ENCODE measurements at places on chromosomes 3 and 15. TPM values are rescaled to one million over a fixed set of nuclear protein-coding genes. Genes with fewer than 3 reads are reported as not detected.

Gene MEGF11
- not detected for polyA plus RNA-seq

Gene GNAT1
- polyA plus RNA-seq: not detected

Gene TMEM212
- polyA plus RNA-seq: not detected

Gene QARS1
- polyA plus RNA-seq: 395 TPM

Gene C3orf49
- not detected for polyA plus RNA-seq

Gene BUB1B
- 15.6 TPM for polyA plus RNA-seq

Gene STIMATE
- polyA plus RNA-seq: 4.3 TPM

Gene DUSP7
- 1.6 TPM for polyA plus RNA-seq

Gene ALDH1A3
- polyA plus RNA-seq: 9.9 TPM

Gene IL17RE
- 45.6 TPM for polyA plus RNA-seq

Gene SLC28A2
- polyA plus RNA-seq: 47.1 TPM

Gene GOLGA8T
- polyA plus RNA-seq: not detected

Gene RARRES1
- 32.5 TPM for polyA plus RNA-seq

Gene AHSG
- polyA plus RNA-seq: 0.04 TPM

Gene GOLGA8J
- polyA plus RNA-seq: not detected

Gene TRPM1
- polyA plus RNA-seq: not detected

Gene TMCO5A
- not detected for polyA plus RNA-seq

Gene CPNE9
- 0.92 TPM for polyA plus RNA-seq

Gene RASL12
- 7.7 TPM for polyA plus RNA-seq

Gene PLSCR5
- not detected for polyA plus RNA-seq

Gene SCG5
- 4.0 TPM for polyA plus RNA-seq

Gene MYO5C
- polyA plus RNA-seq: 2.4 TPM

Gene PPARG
- polyA plus RNA-seq: 39.8 TPM

Gene ROPN1
- polyA plus RNA-seq: not detected

Gene STRIT1
- polyA plus RNA-seq: 0.18 TPM

Gene SLC22A14
- polyA plus RNA-seq: not detected

Gene CD96
- polyA plus RNA-seq: 3.8 TPM

Gene CD200
- 9.6 TPM for polyA plus RNA-seq

Gene CLDN1
- polyA plus RNA-seq: 1.3 TPM

Gene GOLGA8O
- polyA plus RNA-seq: not detected

Gene PRRT3
- polyA plus RNA-seq: 0.81 TPM

Gene GOLGA6L9
- 2.2 TPM for polyA plus RNA-seq

Gene ACAD9
- 17.3 TPM for polyA plus RNA-seq

Gene AADAC
- polyA plus RNA-seq: 94.5 TPM
